ENCODE measurements at places on chromosomes 6 and 20. TPM values are rescaled to one million over a fixed set of nuclear protein-coding genes. Genes with fewer than 3 reads are reported as not detected.

DNA sequence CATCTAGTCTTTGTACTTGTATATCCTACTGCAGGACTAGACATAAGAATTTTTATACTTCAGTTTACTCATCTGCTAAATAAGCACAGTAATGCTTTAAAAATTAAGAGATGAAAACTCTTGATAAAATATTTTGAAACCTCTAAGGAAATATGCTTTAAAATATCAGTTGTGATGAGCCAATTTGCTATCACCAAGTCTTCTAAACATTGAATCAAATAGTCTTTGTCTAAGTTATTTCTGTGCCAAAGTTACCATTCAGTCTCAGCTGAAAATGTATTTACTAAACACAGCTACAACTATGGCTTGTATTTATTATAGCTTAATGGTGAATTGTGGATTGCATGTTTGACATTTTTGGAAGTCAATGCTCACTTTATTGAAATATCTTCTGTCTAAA is 46.2 kb upstream of the RFPL4B start:
- H3K27me3 ChIP-seq, result no peaks in the 10 kb centered on the region
- no peak overlapping the region for H3K4me3 ChIP-seq
- no peak overlapping the region for H3K27ac ChIP-seq
- no peaks in the 10 kb centered on the region for H3K36me3 ChIP-seq
- H3K4me1 ChIP-seq, result peaks cover 26% of the 10 kb centered on the region

DNA sequence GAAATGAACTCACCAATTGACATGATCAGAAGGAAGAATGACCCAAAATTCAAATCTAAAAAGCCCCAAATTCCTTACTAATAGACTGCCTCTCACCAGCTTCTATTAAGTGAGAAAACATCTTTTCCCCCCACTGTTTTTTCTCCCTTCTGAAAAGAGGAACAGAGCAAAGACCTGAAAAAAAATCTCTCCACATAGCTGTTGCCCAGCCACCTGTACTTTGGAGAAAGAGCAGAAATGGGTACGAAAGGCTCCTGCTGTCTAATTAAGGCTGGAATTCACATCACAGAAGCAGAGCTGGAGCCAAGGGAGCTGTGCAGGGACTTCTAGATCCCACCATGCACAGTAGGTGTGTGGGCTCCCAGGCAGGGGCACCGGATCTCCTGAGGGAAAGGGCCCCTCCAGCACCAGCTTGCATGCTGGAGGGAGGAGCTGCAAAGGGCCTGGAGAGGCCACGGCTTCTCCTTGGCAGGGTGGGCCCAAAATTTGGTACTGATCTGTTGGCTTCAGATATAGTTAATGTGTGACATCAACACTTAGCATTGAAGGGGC is 73.2 kb upstream of the DUSP22 start:
- peaks cover 9% of the 10 kb centered on the region for H3K4me1 ChIP-seq
- H3K27me3 ChIP-seq, result no peaks in the 10 kb centered on the region
- no peak overlapping the region for H3K27ac ChIP-seq

DNA sequence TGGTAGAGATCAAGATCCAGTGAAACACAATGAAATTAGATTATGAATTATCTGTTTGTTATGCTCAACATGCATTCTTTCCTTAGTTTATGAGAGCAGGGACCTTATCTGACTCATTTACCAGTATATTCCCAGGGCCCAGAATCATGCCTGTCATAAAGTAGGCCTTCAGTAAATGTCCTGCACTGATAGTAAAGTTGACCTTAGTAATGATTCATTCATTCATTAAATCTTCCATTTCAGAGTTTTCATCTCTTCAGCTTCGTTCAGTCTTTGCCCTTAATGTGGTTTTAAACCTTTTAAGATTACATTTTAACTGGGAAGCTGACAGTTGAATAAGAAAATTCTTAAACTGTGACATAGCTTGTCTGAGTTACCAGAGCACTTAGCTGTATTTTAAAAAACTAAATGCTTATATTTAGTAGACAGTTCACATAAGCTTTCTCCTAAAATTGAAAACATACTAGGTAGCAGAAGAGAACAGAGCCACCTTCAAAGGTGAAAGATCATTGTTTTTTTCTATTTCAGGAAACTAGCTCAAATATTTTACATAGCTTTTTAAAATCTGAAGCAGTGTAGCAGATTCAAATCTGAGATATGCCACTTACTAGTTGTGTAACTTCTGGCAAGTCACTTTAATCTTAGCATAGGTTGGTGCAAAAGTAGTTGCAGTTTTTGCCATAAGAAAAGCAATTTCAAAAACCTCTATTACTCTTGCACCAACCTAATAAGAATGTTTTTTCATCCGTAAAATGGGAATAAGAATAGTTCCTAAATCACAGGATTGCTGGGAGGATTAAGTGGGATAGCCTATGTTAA is 41.4 kb downstream of the MCM8 start:
- no peak overlapping the region for H3K27ac ChIP-seq
- no peaks in the 10 kb centered on the region for H3K27me3 ChIP-seq
- H3K4me3 ChIP-seq, result no peak overlapping the region
- DNase-seq, result peak; percentile 55
- H3K4me1 ChIP-seq, result no peaks in the 10 kb centered on the region
- peaks cover 7% of the 10 kb centered on the region for H3K36me3 ChIP-seq

DNA sequence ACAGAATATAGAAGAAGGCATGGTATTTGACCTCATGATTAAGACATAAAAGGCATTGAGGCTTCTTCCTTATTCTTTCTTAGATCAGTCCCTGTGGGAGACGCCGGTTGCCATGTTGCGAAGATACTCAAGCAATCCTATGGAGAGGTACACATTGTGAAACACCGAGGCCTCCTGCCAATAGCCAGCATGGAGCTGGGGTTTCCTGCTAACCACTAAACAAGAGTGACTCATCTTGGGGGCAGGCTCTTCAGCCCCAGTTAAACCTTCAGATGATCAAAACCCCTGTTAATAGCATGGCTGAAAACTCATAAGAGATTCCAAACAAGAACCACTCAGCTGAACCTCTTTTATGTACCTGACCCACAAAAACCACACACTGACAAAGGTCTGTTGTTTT is 478.8 kb downstream of the CD83 start:
- no peaks in the 10 kb centered on the region for H3K4me1 ChIP-seq
- H3K27me3 ChIP-seq, result no peaks in the 10 kb centered on the region

GRCh38 chr6:68194846-68195478 is 440.1 kb upstream of the ADGRB3 start:
- H3K27ac ChIP-seq, result no peak overlapping the region
- H3K4me3 ChIP-seq, result no peak overlapping the region
- no peak for DNase-seq
- no peaks in the 10 kb centered on the region for H3K4me1 ChIP-seq

- no peaks in the 10 kb centered on the region for H3K27me3 ChIP-seq
Measured at GRCh38 chr6:31568537-31568961, 3.5 kb upstream of the LTA start.

GRCh38 chr6:170305805-170306323 is 694 bp upstream of the FAM120B start:
- H3K27me3 ChIP-seq, result no peaks in the 10 kb centered on the region
- peak overlapping the region; percentile 90 for H3K4me3 ChIP-seq
- H3K4me1 ChIP-seq, result peaks cover 17% of the 10 kb centered on the region
- no peaks in the 10 kb centered on the region for H3K36me3 ChIP-seq
- no peak for DNase-seq

DNA sequence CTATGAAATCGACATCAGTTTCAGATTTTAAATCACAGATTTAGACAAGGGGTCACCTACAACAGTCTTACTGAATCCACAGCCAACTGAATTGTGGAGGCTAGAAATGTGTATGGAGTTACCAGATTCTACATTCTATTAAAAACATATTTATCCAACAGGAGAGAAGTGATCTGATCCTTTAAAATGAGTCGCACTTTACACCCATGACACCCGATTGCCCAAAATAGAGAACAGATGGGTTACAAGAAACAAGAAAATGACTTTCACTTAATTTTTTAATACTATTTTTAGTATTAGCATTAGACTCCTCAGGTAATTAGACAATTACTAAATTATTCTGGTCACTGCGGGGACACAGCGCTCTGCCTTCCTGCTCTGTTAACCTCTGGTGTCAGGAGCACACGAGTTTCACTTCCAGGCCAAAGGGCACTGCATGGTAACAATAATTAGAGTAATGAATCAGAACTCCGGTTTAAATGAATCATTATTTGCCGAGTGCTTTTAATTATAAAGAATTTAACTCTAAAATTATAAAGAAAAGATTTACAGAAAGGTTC is 108.6 kb downstream of the ATP9A start:
- no peaks in the 10 kb centered on the region for H3K27me3 ChIP-seq
- H3K4me1 ChIP-seq, result peaks cover 19% of the 10 kb centered on the region
- no peak overlapping the region for H3K4me3 ChIP-seq
- DNase-seq, result no peak

DNA sequence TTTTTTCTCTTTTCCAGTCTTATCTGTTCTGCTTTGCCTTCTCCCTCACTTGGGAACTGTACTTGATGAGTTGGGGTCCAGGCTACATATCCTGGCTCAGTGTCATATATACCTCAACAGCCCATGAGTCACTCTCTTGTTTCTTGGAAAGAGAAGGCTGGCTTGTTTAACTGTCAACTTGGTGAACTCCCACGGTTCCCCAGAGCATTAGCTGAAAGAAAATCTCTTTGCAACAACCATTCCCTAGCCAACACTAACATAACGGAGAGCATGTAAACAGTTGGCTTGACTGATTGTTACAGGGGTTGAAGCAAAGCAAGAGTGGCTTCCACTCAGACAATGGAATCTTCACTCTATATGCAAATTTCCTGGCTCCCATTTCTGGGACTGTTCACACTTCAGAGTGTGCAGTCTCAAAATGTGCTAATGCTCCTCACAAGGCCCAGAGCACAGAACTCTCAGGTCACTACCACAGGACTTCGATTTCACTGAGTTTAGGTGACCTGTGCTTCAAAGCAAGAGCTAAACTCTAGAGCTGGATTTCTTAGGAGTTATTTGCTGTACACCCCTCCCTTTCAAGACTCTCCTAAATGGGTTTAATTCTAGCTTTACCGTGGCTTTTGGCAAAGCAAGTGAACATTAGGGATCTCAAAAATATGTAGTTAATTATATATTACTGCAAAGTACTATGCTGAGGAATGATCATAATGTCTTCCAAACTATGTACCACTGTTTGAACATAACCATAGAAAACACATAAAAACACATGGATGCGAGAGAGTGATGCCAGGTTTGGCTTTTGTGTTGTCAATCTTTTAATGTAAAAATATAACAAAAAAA is 609.8 kb downstream of the RFPL4B start:
- no peaks in the 10 kb centered on the region for H3K27me3 ChIP-seq
- no peaks in the 10 kb centered on the region for H3K36me3 ChIP-seq
- peaks cover 4% of the 10 kb centered on the region for H3K4me1 ChIP-seq
- H3K27ac ChIP-seq, result peak overlapping the region; percentile 50

DNA sequence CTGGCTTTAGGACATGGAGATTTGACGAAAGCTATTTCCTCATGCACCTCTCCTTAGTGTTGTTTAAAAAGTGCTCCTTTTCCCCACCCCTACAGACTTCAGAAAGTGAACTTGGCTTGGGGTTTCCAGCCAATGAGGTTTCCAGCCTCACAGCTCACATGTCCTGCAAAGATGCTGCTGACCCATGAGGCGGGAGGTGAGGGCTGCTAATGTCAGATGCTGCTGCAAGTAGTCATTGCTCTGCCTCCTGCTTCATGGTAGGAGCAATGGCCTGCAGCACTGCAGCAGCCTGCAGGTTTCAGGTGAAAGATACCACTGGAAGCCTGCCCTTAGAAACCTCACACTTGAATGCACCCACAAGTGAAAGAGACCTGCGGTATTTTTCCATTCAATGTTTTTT is 112.8 kb downstream of the LAMP5 start:
- no peak overlapping the region for H3K27ac ChIP-seq
- H3K4me1 ChIP-seq, result no peaks in the 10 kb centered on the region
- H3K36me3 ChIP-seq, result no peaks in the 10 kb centered on the region
- DNase-seq, result no peak
- H3K4me3 ChIP-seq, result no peak overlapping the region

DNA sequence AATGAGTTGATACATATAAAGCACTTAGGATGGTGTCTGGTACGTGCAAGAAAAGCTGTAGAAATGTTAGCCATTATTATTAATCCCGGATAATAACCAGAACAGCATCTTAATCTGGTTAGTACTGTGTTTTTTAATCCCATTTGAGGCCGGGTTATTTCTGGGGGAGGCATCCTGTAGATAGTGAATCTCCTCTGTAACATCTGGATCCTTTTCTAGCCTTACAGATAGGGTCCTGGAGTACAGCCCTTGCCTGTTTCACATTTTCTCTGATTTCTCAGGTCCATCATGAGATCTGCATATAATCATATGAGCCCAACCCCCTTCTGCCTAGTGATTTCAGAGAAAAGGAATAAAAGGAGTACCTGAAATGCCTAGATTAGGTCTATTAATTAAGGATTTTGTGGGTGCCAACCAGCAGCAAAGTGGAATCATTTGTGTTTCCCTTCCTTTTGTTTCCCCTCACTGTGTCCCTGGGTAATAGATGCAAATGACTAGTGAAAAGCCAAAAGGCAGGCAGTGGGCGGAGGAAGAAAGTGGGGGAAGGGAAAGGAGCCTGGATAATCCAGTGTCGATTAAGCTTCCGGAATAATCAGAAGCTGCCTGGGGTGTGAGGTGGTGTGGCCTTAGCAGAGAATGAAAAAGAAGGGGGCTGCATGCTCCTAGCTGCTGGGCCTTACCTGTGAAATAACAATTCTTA is 88.9 kb downstream of the SOBP start:
- H3K4me1 ChIP-seq, result peaks cover 4% of the 10 kb centered on the region
- H3K27ac ChIP-seq, result no peak overlapping the region
- no peaks in the 10 kb centered on the region for H3K27me3 ChIP-seq
- H3K36me3 ChIP-seq, result no peaks in the 10 kb centered on the region
- no peak overlapping the region for H3K4me3 ChIP-seq

DNA sequence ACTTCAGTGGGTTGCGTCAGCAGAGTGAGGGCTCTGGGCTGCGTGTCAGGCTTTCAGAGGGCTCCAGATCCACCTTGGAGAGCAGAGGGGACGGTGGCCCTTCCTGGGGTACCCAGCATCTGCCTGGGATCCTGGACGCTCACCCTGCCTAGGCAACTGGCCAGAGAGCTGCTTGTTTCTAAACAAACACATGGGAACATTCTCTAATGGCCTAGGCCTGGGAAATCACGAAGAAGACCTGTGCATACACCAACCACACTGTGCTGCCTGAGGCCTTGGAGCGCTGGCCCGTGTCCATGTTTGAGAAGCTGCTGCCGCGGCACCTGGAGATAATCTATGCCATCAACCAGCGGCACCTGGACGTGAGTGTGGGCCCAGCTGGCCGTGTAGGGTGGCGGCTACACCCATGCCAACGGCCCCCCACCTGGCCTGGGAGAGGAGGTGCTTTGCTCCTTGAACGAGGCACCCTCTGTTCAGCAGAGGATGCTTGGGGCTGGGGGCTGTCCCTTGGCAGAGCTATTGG is 32.2 kb downstream of the PYGB start:
- DNase-seq, result no peak
- no peaks in the 10 kb centered on the region for H3K4me1 ChIP-seq
- H3K27me3 ChIP-seq, result no peaks in the 10 kb centered on the region

GRCh38 chr20:23061734-23062561 is 12.5 kb upstream of the THBD start:
- no peaks in the 10 kb centered on the region for H3K36me3 ChIP-seq
- H3K4me1 ChIP-seq, result peaks cover 13% of the 10 kb centered on the region
- H3K4me3 ChIP-seq, result no peak overlapping the region

SLC17A3 gene
- total RNA-seq, result not detected

ACSS1 gene
- total RNA-seq, result 0.24 TPM

MEI4 gene
- 0.54 TPM for total RNA-seq

C20orf202 gene
- total RNA-seq, result not detected

PLN gene
- total RNA-seq, result 0.43 TPM
